ENCODE measurements at places on chromosomes 7 and 10.

GRCh38 chr7:121574109-121574508 lies 178.0 kb upstream of the FAM3C start:
- no peak for DNase-seq

GRCh38 chr7:81233208-81233940 lies 314.5 kb upstream of the SEMA3C start:
- DNase-seq = no peak

GRCh38 chr10:110563132-110563531 lies 4.4 kb upstream of the SMC3 start:
- DNase-seq = no peak

- DNase-seq = no peak
Observed at GRCh38 chr7:128383776-128384175, 22.3 kb upstream of the PRRT4 start.

DNA sequence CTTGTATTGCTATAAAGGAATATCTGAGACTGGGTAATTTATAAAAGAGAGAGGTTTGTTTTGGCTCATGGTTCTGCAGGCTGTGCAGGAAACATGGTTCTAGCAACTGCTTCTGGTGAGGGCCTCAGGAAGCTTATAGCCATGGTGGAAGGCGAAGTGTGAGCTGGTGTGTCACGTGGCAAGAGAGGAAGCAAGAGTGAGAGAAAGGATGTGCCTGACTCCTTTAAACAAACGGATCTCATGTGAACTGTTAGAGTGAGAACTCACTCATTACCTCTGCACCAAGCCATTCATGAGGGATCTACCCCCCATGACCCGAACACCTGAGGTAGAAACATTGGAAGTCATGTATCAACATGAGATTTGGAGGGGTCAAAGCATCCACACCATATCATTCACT lies 7.7 kb upstream of the ITPRIP start:
- no peak for DNase-seq

DNA sequence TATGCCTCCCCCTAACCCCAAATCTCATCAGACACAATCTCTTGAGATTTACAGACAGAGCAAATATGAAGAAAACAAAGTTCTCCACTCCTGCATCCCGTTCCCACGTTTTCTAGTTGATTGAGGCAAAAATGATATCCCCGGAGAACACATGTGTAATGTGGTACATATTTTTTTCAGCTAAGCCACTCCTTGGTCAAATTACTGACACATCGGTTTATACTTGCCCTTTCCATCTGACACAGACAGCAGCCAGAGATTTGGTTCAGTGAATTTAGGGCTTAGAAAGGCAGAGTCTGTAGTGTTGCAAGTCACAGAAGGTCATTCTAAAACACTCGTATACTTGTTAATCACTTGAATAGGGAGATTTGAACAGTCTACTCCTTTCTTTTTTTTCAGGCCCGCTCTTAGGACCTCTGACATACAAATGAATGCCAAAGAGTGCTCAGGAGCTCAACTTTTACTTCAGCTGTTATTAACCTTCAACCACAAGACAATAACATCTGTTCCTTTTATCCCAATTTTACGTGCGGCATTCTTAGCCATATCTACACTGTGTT lies 1.8 kb upstream of the DDX50 start:
- DNase-seq = no peak

GRCh38 chr7:37825038-37825437 lies 23.4 kb upstream of the NME8 start:
- no peak for DNase-seq

DNA sequence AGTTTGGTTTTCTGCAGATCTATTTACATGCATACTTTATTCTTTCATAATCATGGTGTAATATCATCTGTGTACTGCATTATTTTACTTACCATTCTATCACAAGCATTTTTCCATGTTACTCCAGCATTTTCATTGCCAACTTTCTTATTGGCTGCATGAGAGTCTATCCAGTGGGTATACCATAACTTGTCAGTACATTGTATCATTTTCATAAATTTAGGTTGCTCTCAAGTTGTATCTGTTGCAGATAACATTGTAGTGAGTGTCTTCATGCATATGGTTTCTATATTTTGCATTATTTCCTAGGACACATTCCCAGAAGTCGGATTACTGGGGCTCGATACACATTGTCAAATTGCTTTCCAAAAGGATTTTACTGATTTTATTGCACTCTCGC lies 87.2 kb upstream of the INSYN2A start:
- no peak for DNase-seq

GRCh38 chr7:103637726-103638125 lies 191.7 kb upstream of the SLC26A5 start:
- no peak for DNase-seq

DNA sequence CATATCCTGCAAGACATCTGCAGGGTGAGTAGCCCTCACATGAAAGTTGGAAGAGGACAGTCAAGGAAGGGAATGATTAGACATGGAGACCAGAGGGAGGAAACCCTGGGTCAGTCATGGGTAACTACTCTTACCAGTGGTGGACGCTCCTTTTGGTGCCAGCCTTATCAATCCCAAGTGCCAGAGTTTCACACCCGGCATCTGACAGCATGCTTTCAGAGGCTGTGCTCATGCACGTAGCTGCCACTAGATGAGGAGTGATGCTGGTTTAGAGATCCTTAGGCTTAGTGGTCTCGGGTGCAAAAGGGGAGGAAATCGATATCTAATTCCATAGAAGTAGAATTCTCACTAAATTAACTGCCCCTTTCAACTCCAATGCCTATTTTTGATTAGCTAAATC lies 100.8 kb downstream of the PLCE1 start:
- DNase-seq = no peak

GRCh38 chr7:120169996-120170783 lies 102.8 kb upstream of the KCND2 start:
- DNase-seq = no peak

DNA sequence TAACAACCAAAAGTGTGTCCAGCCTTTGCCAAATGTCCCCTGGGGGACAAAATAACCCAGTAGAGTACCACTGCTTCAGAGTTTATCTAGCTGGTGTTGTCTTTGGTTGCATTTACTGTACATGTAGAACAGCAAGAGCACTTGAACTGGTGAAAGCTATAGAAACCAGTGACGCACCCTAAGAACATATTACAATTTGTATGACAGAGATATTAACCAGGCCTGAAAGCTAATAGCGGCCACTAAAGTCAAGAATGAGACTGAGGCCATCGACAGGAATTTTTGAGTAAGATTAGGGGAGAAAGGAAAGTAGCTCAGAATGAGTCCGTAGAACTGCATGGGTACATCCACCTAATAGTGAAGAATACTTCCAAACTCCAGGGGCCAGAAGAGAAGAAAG lies 236.2 kb downstream of the MTERF1 start:
- DNase-seq = no peak

- DNase-seq = no peak
Observed at GRCh38 chr7:147980826-147981813, 609.4 kb upstream of the C7orf33 start.

- DNase-seq = no peak
Observed at GRCh38 chr7:86823769-86824168, 180.1 kb downstream of the GRM3 start.

DNA sequence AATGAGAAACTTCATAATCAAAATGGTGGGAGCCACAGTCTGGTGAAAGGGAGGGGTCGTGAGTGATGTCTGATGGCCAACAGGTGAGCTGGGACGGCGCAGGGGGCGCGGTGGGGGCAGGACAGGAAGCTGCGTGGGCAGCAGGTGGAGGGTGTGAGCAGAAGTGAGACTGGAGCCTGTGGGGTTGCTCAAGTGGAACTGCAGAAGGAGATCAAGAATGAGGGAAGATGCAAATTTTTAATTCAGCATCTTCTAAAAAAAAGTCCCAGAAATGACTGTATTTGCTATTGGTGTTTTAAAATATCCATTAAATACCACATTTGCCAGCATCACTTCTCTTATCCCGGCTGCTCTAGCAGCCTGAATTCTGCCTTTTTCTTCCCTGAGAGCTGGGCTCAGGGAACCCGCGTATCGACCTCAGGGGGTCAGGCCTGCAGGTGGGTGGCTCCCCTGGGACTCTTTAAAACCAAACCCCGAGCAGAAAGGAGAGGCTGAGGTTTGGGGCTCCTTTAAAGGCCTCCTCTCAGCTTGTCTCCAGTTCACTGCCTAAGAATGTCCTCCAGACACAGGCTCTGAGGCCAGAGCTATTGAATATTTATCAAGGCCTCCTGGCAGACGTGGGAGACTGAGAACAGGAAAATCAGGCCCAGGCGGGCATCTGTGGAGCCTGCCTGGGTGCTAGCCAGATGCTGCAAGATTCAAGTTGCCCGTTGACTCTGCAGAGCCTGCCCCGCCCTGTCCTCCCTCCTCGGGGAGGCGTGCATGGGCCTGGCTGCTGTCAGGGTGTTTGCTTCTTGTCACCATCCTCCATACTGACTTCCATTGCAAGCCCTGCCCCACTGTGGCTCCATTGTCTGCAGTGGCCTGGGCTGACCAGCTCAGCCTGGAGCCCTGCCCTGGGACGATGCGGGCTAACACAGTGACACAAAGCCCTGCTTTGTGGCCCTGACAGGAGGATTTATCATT lies 53.9 kb downstream of the SYPL1 start:
- DNase-seq = peak; percentile 93

DNA sequence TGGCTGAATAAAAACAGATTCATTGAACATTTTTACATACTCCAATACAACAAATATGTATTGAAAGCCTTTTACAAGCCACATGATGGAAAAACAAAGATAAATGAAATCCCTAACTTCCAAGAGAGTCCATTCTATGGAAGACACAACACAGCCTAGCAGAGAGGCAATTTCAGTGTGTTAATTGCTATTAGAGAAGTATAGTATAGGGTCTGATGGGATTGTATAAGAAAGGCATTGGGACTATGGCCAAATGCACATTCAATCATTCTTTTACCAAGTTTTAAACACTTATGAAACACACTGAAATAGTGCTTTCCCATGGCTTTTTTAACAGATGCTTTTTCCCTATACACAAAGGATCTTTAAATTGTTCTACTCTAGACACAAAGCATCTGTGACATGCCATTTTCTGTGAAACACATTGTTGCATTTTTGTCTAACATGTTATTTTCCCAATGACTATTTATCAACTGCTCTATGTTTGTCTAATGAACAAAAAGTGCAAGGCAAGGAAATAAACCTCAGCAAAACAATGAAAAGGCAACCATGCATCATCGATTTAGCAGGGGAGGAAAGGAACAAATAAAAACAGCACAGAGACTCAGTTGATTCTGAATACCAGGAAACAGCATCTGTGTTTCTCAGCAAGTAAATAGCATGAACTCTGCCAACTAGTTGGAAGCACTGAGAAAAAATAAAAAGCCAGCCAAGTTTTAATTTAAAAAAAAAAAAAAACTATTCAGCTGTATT lies 42.4 kb upstream of the PHYHIPL start:
- no peak for DNase-seq

GRCh38 chr10:19847321-19847720 lies 31.1 kb downstream of the PLXDC2 start:
- DNase-seq = no peak

GRCh38 chr10:99766302-99766681 lies 16.1 kb upstream of the ABCC2 start:
- DNase-seq = no peak

DNA sequence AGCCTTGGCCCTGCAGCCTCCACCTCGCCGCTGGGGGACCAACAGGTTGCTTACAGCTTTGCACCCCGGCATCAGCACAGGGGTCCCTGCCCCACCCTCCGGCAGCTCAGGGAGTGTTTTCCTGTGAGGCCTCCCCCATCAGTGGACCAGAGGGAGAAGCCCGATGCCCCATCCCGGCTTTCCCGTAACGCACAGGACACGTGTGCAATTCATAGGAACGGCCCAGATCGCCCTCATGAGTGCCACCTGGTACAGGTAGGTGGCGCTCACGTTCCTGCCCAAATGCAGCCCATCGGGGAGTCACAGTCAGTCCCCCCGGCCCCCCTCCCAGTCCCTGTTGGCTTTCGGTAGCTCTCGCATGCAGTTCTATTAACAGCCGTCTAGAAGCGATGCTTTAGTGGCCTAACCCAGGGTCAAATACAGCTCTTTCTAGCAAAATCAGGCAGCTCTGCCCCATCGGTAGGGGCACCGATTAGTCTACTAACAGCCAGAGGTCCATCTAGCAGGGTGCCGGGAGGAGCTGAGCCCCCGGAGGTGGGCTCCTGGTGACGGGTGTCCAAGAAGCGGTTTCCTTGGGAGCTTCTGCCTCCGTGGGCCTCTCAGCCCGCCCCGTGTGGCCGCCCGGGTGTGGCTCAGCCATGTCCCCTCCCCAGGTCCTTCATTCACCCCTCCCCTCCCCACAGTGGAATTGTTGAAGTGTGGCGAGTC lies 48.4 kb upstream of the GTF2IRD1 start:
- no peak for DNase-seq

DNA sequence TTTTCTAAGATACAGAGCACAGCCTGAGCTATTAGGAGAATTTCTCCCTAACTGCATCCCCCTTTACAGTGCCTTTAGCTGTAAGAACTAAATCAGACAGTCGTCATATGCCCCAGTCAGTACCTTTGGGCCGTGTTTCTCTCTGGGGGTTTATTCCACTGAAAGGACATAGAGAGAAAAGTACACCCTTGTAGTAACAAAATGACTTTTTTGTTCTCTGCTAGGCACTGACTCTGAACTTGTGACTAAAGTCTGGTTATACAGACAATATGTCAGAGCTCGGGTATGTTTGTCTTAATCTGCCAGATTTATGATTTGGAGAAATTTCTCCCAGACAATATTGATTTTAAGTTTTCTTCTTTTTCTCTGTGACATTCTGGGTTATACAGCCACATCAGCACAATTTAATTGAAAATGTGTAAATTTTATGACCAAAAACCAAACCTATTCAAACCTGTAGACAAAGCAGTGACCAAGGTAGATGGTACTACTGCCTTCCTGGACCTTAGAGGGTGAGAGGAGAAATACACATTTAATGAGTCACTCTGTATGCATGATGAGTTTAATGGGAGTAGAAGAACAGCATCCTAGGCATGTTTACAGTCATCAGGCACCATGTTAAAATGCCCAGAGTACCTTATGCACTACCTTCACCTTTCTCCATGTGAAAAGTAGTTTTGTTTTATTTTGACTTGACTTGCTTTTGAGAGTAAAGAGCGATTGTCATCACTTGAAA lies 156.1 kb upstream of the PLXDC2 start:
- DNase-seq = no peak

Measured in hypothalamus (tissue), 51 donors.